ENCODE measurements at places on chromosomes 16 and 17.

DNA sequence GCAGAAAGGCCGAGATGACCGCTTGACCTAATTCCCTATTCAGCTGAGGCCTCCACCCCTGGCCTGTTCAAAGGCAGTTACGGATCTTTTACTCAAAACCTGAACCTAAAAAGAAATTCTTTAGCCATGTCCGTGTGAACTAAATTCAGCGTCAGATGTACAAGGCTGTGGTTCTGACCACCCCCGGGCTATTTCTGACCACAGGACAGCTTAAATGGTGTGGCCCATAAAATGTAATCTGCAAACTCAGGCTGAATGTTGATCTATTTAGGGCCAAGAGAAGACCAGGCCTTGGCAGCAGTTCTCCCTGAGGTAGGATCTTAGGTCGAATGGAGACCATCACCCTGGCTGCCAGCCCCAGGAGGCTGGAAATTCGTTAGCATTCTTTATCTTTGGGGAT, 485.5 kb downstream of the WWOX start:
- no peak for DNase-seq

DNA sequence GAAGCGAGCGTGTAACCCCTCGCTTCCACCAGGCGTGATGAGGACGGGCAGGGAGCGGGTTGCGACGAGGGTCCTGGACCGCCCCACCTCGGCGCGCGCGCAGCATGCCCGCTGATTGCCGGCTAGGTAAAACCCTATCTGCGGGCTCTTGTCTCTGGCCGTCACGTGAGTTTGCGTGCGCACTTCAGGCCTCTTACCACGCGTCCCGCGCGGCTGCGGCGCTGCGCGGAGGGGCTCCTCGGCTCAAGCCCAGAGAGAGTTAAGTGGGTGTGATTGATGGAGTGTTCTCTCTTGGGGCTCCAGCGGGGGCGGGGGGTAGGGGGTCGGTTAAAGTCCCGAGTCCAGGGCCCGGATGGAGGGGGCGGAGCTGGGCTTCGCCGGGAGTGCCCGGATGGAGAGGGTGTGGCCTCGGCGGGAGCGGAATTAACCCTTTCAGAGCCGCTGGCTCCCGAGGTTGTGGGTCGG, 7.9 kb downstream of the KDM6B start:
- no peak for DNase-seq

GRCh38 chr17:1786708-1787107, 24.8 kb downstream of the SERPINF1 start:
- no peak for DNase-seq

DNA sequence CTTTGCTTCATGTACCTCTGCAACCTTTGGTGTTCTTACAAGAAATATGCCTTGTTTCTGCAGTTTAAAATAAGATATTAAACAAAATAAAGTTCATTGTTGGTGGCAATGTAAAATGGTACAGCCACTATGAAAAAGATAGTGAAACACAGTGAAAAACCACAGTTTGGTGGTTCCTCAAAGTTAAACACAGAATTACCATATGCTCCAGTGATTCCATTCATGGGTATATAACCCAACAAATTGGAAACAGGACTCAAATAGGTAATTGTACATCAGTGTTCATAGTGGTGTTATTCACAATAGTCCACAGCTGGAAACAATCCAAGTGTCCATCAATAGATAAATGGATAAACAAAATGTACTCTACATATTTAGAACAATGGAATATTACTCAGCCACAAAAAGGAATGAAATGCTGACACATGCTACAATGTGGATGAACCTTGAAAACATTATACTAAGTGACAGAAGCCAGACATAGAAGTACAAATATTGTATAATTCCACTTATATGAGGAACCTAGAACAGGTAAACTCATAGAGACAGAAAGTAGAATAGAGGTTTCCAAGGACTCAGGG, 49.2 kb downstream of the CUEDC1 start:
- DNase-seq, result no peak

DNA sequence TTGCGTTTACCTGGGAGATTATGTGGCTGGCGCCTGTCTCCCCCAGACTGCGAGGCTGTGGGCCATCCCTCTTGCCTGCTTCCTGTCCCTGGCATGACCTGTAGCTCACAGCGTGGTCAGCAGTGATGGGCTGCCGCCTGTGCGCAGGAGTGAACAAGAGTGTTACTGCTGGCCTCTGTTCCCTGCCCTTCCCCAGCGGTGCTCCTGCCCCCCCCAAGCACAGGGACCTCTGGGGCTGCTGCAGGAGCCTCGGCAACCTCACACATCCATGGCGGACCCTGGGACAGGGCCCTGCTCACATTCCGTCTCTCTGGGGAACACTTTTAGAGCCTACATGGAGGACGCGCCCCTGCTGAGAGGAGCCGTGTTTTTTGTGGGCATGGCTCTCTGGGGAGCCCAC, 10.6 kb downstream of the TSC2 start:
- no peak for DNase-seq

DNA sequence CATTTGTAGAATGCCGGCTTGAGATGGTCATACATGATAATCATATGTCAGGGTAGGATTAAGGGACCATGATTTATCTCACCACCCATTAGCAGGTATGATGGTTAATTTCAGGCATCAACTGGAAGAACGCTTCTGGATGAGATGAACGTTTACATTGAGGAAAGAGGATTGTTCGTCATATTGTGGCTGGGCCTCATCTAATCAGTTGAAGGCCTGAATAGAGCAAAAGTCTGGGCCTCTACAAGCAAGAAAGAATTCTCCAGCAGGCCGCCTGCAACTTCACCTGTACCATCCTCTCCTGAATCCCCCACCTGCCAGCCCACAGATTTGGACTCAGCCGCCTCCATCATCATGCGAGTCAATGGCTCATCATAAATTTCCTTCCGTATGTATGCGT, 30.6 kb upstream of the XYLT1 start:
- DNase-seq, result no peak

GRCh38 chr17:49494986-49495841, at the start of gene NGFR:
Gene NGFR (plus strand): TSS chr17:49495293. CDS start chr17:49495418, 125 bp downstream.
- no peak for DNase-seq

GRCh38 chr17:17959520-17960361, 12.5 kb downstream of the TOM1L2 start:
- DNase-seq, result no peak

GRCh38 chr17:47778184-47778635, 43.4 kb downstream of the OSBPL7 start:
- DNase-seq, result no peak

DNA sequence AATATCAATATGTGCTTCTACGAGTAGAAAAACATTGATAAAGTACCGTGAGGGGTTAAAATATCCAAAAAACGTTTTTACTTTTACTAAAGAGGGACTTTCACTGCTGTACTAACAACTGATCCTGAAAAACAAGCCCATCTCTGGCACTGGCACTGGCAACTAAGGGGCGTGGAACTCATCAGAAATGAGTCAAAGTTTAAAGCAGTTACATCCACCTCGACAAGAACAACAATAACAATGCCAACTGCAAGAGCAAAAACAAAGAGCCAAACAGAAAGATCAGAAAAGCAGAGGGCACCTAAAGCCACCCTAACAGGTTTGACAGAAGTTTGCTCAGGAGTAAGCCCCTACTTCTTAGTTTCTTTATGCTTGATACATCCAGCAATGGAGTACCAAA, 13.1 kb downstream of the MBTPS1 start:
- no peak for DNase-seq

GRCh38 chr17:6306820-6307219, 128.1 kb downstream of the AIPL1 start:
- DNase-seq, result no peak

DNA sequence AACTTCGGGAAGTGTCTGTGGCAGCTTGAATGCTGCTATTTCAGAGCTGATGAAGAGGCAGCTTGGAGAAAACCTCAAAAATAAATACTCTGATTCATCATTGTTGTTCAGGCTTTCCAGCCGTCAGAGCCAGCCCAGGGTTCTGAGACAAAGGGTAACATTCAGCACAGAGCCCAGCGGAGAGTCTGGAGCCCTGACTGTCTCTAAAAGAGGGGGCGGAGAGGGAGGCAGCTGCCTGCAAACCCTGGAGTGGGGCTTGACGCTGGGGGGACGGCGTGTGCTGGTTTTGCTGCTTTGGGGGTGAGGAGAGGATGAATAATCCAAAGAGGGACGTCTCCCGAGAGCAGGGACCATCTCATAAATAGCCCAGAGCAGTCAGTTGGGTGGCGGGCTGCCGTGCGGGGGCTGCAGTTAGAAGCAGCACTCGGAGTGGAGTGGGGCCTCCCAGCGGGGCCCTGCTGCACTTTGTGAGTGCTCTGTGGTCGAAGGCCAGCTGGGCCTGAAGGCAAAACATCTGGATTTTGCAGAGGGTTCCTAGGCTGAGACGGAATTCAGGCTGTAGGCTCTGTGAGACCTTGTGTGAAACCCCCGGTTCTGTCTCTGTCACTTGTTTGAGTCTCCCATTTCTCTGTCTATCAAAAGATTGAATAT, 237.8 kb downstream of the PRKCA start:
- DNase-seq, result no peak

GRCh38 chr16:57677622-57678369, 9.7 kb downstream of the ADGRG3 start:
- DNase-seq, result no peak

GRCh38 chr16:2161911-2162310, 6.3 kb downstream of the TRAF7 start:
- no peak for DNase-seq

- no peak for DNase-seq
Observed at GRCh38 chr17:62111562-62112171, 46.6 kb upstream of the MED13 start.

DNA sequence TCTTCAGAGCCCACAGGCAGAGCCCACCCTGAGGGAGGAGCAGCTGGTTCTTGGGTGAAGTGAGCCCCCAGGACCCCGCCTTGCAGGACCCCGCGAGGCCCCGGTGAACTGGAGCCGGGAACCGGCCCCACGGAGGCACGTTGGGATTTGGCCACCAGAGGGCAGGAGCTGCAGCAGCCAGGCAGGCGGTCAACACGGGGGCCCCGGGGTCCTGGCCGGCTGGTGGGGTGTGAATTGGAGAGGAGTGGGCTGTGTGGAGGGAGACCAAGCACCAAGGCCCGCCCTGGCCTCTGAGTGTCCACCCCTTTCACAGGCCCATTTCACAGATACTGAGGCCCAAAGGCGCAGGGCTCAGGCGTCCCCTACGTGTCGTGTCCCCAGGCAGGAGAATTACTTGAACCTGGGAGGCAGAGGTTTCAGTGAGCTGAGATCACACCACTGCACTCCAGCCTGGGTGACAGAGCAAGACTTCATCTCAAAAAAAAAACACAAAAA, 2.2 kb downstream of the DPEP1 start:
- DNase-seq, result no peak

GRCh38 chr16:65722429-65722828, 600.6 kb upstream of the CDH11 start:
- no peak for DNase-seq

DNA sequence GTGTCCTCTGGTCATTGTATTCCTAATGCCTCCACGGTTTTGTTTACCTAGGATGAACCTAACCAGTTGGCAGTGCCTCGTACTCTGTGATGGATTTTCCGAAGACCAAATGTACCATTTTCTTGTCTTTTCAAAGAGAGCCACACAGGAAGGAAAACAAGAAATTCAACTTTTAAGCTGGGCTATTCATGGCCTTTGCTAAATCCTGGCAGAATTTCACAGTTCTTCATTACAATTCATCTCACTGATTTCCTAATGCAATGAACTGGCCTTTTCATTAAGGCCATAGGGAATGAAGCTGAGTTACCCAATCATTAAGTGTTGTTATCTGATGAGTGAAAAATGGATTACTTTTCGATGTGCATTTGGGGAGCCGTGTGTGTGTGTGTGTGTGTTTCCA, 7.9 kb upstream of the KCNJ16 start:
- DNase-seq, result no peak

DNA sequence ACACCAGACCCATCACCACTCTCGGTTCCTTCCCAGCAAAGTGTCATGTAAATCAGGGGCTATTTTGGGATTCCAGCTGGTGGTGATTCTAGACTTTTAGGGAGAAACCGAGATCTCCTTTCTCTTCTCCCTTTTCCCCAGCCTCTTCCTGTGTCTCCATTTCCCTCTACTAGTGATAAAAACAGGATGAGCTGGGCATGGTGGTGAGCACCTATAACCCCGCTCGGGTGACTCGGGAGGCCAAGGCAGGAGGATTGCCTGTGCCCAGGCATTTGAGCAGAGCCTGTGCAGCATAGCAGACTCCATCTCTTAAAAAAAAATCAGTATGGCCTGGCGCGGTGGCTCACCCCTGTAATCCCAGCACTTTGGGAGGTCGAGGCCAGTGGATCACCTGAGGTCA, 6.1 kb downstream of the TBX21 start:
- DNase-seq, result no peak

GRCh38 chr16:86681031-86681756, 102.8 kb downstream of the FOXL1 start:
- no peak for DNase-seq

- DNase-seq, result no peak
Observed at GRCh38 chr17:5826384-5826783, 242.1 kb upstream of the NLRP1 start.

GRCh38 chr17:17253406-17253805, 16.4 kb upstream of the FLCN start:
- DNase-seq, result no peak

GRCh38 chr16:80936410-80936809, 70.3 kb downstream of the CMC2 start:
- peak; percentile 13 for DNase-seq

- DNase-seq, result no peak
Observed at GRCh38 chr17:82956726-82957468, 117.1 kb upstream of the ZNF750 start.

- no peak for DNase-seq
Observed at GRCh38 chr16:66832190-66832589, 1.4 kb upstream of the NAE1 start.

GRCh38 chr16:88356727-88357199, 26.0 kb upstream of the ZNF469 start:
- no peak for DNase-seq

DNA sequence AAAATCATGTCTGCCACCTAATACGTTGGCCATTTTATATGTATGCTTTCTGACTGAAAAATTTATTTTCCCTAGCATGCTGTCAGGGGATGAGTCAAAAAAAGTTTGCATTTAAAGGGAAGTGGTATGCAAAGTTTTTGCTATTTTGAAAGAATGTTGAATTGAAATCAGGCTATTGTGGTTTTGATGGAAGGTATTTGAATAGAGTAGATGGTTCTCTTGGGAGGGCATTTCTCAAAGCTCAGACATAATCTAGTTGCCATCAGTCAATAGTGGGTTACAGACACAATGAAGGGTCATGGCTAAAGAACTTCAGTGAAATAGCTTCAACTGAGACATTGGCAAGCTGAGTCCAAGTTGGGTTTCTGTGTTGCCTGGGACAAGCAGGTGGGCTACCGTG, 102.4 kb downstream of the MAP2K6 start:
- no peak for DNase-seq

DNA sequence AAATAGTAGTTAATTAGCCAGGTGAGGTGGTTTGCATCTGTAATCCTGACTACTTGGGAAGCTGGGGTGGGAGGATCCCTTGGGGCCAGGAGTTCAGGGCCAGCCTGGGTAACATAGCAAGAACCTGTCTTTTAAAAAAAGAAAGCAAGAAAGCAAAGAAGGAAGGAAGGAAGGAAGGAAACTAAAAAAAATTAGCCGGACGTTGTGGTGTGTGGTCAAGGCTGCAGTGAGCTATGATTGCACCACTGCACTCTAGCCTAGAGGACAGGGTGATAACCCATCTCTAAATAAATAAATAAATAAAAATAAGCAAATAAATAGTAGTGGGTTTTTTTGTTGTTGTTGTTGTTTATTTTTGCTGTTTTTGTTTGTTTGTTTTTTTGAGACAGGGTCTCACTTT, 39.3 kb upstream of the MAP2K6 start:
- no peak for DNase-seq
